ENCODE measurements at places on chromosomes 2 and 18. TPM values are rescaled to one million over a fixed set of nuclear protein-coding genes. Genes with fewer than 3 reads are reported as not detected.

The CCDC178 gene
- polyA plus RNA-seq: not detected

The SLC4A3 gene
- not detected for polyA plus RNA-seq

The IL36RN gene
- not detected for polyA plus RNA-seq

The CNTNAP5 gene
- not detected for polyA plus RNA-seq

The EPAS1 gene
- 0.31 TPM for polyA plus RNA-seq

The SNED1 gene
- 2.5 TPM for polyA plus RNA-seq

The KIF3C gene
- polyA plus RNA-seq: 1.2 TPM

The SERPINB12 gene
- not detected for polyA plus RNA-seq
